M059J (cell line): ENCODE measurements at places on chromosomes 16 and 17.

DNA sequence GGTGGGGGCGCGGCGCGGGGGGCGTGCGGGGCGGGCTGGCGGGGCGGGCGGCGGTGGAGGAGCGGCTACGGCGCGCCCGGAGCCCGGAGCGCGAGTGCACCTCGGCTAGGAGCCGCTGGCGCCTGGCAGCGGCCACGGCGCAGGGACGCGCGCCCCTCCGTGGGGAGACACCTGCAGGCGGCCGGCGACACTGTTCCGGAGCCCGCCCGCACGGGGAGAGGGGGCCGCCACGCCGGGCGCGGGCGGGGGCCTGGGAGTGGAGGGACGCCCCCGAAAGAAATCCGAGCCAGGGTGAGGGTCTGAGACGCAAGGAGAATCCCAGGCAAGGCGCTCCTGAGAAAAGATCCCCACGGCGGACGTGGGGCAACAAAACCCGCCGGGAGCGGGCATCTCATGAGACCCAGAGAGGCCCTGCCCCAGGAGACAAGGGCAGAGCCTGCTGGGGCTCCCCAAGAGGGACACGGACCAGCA is at the start of gene GSG1L:
Gene GSG1L (minus strand): TSS at position 124 of the 471 bp plus-strand sequence. CDS start 290 bp downstream, outside the sequence.
- no peak for DNase-seq

- DNase-seq: peak; percentile 50
These were observed 42.3 kb downstream of the HNF1B start for GRCh38 chr17:37702598-37702997.

DNA sequence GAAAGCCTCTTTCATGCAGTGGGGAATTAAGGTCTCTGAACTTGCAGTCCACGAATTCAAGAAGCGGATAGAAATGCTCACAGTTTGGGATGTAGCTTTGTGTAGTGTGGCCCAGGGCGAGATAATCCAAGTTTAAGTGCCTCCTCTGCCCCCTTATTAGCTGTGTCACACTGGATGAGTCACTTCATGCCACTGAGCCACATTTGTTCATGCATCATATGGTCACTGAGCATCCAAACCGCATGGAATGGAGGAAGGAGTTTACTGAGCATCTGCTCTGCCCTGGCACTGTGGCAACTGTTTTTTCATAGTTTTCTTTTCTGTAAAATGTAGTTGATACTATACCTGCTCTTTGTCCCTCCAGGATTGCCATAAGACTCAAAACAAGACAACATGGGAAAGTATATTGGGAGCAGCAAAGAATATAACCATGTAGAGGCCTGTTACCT is 15.1 kb upstream of the DHX8 start:
- DNase-seq: peak; percentile 96

GRCh38 chr16:3823427-3823826 is 57.1 kb downstream of the CREBBP start:
- DNase-seq: no peak

- no peak for DNase-seq
These were observed 24.5 kb downstream of the CDK5RAP3 start for GRCh38 chr17:47995241-47995935.

DNA sequence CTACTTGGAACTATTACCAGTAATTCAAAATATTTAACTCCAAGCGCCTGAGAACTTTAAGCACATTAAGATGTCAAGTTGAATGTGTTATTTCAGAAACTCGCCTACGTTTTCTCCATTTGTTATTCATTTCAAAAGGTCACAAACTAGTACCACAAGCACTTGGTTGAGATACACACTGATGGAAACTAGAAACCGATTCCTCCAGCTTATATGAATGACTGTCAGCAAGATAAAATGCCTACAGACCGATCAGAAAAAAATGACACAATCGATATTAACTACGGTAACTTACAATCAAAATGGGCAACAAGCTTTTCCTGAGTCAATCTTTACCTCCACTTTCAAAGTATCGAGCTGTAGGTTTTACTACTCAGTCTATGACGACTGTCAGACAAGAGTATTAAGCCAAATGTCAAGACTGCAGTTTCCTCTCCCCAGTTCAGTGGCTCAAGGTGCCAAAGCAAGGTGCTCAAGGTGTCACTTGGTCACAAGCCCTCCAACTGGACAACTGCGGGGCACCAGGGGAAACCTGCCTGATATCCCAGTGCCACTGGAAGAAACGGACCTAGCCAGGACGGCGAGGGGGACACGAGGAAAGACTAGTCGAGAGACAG is 678 bp downstream of the SRP68 start:
- DNase-seq: no peak

GRCh38 chr17:16448490-16448889 is 33.1 kb downstream of the TRPV2 start:
- DNase-seq: no peak

DNA sequence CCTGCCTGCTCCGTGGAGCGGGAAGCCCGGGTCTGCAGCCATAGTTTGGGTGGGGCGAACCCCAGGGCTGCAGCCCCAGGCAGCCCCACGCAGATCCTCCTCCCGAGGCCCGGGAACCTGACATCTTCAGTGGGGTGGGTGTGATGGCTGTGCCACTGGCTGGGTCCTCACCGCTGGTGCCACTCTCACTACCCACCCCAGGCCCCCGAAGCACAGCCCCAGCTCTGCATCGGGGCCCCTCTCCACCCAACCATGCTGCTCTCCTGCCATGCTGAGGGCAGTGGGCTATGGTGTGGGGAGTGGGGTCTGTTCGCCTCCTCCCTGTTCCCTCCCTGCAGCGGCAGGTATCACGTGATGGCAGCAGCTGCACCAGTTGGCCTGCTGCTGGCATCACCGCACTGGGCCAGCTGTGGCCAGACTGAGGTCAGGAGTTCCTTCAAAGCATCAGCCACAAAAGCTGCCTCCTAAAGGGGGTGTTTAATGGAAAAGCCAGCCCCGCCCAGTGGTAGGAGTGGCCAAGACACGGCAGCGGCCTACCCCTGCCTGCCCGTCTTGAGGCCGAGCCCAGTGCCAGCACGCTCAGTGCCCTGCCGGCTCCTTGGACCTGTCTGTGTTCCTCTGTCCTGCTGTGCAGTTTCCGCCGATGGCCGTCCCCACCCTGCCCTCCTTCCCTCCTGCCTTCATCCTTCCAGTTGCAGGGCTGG is 10.8 kb downstream of the KCTD5 start:
- no peak for DNase-seq

DNA sequence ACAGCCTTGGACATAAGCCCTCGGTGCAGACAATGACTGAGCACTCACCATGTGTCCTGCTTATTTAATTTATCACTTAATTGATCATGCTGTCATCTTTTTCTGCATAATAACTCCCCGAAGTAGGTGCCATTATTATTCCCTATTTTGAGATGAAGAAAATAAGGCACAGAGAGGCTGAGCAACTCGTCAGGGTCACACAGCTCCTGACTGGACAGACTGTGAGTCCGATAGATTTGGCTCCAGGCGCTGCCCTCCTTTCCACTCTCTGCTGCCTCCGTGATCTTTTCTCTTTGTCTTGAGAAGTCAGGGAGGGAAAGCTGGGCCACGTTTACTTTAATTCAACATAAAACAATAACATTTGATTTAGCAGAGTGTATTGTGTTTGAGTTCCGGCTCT is 19.0 kb upstream of the N4BP1 start:
- DNase-seq: no peak

- DNase-seq: peak; percentile 95
These were observed 118.4 kb upstream of the HSBP1 start for GRCh38 chr16:83689385-83689831.

GRCh38 chr16:47523342-47524006 is 62.3 kb downstream of the PHKB start:
- DNase-seq: no peak

- DNase-seq: no peak
These were observed 114.5 kb downstream of the OR1D5 start for GRCh38 chr17:2948721-2949468.

- peak; percentile 56 for DNase-seq
These were observed 291.9 kb upstream of the N4BP1 start for GRCh38 chr16:48901712-48902374.

GRCh38 chr17:65142247-65142646 is 5.1 kb downstream of the RGS9 start:
- no peak for DNase-seq

DNA sequence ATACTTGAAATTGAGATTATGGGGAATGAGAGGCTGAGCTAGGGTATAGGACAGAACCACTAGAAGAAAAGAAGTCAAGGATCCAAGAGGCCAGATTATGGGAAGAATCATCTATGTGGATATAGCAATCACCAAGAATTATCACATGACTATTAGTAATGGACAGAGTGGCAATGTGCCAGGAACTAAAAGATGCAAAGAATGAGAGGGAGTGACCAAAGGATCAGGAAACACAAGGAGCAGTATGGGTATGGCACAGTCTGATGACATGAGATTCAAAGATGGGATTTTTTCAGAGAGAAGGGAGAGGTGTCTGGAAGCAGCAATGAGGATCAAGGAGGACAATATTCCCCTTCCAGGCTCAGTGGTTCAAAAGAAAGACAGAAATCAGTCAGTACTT is 212.2 kb downstream of the AATF start:
- peak; percentile 16 for DNase-seq

- no peak for DNase-seq
These were observed 151.1 kb upstream of the COX10 start for GRCh38 chr17:13918247-13918646.

DNA sequence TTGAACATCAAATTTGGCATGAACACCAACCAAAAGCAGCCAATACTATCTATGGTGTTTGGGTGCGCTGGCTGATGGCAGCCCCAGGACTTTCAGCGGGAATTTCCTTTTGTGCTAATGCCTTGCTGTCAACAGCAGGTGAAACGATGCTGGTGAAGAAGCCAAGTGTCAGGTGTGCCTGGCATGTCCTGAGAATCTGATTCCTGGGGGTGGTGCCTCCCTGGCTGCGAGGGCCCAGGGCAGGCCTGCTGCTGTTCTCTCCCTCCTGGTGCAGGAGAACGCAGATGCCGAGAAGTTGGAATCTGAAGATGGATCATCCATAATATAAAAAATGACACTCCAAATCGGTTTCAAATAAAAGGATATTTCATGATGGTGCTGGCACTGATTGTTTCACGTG is 62.0 kb upstream of the DNAJA2 start:
- no peak for DNase-seq

GRCh38 chr16:9970244-9970643 is 212.0 kb downstream of the GRIN2A start:
- no peak for DNase-seq

DNA sequence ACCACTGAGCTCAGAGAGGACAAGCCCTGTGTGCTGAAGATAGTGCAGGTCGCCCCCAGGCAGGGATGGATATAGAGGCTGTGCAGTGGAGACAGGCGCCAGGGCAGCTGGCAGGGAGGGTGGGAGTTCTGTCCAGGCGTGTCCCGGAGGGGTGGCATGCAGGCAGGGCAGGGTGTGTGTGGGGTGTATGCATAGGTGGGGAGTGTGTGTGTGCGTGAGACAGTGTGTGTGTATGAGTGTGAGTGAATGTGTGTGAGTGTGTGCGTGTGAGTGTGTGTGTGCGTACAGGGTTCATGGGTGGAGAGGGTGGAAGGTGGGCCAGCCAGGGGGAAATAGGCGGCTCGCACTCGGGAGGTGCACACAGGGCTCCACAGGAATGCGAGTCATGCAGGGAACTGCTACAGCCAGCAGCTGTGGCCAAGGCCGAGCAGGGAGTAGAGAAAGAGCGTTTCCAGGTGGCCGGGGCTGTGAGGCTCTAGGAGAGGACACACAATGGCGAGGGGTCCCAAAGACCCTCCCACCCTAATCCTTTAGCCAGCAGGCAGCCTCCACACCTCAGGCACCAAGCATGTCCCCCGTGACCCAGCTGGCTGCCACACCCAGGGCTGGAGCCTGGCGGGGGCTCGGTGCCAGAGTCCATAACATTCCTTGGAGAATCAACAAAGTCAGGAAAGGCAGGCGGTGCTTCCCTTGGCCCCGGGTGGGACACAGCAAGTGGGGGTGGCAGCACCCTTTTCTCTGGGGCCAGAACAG is 4.6 kb downstream of the PLCD3 start:
- DNase-seq: peak; percentile 56

- no peak for DNase-seq
These were observed 18.0 kb upstream of the GAS7 start for GRCh38 chr17:10216213-10216938.

GRCh38 chr16:88328313-88328980 is 54.3 kb upstream of the ZNF469 start:
- no peak for DNase-seq

DNA sequence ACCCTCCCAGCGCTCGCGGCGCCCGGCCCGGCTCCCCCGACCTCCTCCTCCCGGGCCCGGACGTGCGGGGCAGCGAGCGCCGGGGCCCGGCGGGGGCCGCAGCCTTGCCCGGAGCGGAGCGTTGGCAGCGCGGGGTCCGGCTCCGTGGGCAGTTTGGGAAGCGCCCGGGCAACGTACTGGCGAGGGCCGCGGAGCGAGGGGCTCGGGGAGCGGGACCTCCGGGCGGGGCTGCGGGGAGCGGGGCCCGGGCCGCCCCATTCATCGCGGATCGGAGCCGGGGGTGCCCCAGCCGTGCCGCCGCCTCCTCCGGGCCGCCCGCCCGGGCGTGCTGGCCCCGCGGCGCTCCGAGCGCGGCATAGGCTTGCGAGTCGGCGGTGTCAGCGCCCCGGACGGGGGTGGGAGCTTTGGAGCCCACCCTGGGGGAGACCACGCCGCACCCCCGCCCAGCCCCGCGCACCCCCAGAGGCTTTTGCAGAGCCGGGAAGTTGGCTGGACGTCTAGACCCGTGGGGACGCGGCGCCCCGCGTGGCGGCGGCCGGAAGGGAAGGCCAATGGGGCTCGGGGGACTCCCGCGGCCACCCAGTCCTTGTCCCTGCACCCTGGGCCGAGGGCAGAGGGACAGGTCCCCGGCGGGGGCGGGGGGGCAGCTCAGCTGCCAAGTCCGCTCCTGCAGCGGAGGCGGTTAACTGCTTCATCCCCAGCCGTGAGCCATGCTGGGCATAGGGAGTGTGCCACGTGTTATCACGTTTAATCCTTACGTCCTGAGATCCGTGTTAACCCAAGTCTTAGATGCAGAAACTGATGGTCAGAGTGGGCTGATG is 852 bp downstream of the ZNF469 start:
- DNase-seq: peak; percentile 51

DNA sequence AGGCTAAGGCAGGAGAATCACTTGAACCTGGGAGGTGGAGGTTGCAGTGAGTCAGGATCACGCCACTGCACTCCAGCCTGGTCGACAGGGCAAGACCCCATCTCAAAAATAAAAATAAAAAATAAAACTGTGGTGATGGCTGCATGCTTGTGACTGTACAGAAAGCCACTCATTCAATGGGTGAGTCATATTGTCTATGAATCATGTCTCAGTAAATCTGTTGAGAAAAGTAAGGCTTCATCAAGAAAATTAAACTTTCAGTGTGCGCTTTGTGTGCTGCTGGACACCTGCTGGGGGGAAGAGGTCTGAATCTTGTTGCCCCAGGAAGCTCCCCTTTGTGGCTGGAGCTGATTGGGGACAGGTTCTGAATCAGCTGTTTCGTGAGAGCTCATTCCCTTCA is 11.3 kb downstream of the NUBP1 start:
- DNase-seq: peak; percentile 76

DNA sequence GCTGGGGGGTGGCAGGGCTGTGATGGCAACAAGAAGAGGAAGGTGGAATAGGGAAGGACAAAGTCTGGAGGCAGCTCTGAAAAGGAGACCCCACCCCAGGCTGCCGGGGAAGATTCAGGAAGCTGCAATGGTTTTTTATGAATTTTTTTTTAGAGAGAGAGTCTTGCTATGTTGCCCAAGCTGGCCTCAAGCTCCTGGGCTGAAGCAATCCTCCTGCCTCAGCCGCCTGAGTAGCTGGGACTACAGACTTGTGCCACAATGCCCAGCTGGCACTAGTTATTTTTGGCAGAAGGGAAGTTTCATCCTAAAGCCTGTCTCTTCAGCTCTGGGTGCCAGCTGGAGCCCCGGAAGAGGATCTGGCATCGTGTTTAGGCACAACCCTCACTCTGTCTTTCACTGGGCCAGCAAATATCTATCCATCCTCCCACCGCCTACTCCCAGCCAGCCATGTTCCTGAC is 1.3 kb upstream of the CES3 start:
- DNase-seq: no peak

GRCh38 chr16:54879681-54880080 is 51.0 kb upstream of the IRX5 start:
- DNase-seq: peak; percentile 1
